AG20443 (cell line): ENCODE measurements at places on chromosomes 6 and 20.

- DNase-seq, result peak; percentile 29
Observed at GRCh38 chr20:39795401-39796272, 833.5 kb downstream of the DHX35 start.

- DNase-seq, result peak; percentile 56
Observed at GRCh38 chr20:64131406-64131805, 24.0 kb upstream of the NPBWR2 start.

DNA sequence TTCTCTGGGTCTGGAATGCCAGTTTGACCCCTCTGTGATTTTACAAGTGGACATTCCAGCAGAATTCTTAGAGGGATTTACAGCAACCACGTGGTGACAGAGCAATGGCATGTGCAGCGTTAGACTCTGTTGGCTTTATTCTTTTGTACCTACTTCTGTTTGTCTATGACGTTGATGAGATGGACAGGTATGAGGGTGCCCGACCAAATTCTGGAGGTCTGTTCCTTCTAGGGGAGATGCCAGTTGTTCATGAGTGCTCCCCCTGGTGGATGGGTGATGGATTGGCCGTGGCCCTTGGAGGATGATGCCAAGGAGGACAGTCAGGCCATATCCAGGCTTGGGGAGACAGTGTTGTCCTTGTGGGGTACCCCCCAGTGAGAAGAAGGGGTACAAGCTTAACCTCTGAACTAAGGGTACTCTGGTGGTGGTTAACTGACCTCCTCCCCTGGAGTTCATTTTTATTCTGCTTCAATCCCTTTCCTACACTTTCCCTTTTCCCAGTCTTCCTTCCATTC, 198.6 kb downstream of the DTNBP1 start:
- DNase-seq, result peak; percentile 24

- DNase-seq, result no peak
Observed at GRCh38 chr6:112785408-112785807, 438.3 kb downstream of the RFPL4B start.

DNA sequence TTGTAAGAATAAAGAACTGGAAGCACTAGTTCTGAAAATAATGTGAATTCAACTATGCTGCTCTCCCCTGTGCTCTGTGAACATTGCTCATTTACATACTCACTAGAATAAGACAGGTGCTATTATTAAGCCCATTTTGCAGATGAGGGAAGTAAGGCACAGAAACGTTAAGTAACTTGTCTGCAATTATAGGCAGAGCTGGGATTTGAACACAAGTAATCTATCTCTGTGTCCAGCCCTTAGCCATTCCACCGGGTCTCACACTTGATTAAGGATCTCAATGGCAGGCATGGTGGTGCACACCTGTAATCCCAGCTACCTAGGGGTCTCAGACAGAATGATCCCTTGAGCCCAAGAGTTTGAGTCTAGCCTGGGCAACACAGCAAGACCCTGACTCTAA, 357.7 kb downstream of the CD83 start:
- no peak for DNase-seq

- DNase-seq, result no peak
Observed at GRCh38 chr6:36336779-36337241, at the start of gene BNIP5. Gene BNIP5 (minus strand): TSS chr6:36336888. CDS start chr6:36330690, 6,198 bp downstream.

GRCh38 chr6:87922947-87923330, 124.7 kb upstream of the SPACA1 start:
- DNase-seq, result no peak

- DNase-seq, result peak; percentile 82
Observed at GRCh38 chr20:40945754-40946450, 82.7 kb upstream of the TOP1 start.

DNA sequence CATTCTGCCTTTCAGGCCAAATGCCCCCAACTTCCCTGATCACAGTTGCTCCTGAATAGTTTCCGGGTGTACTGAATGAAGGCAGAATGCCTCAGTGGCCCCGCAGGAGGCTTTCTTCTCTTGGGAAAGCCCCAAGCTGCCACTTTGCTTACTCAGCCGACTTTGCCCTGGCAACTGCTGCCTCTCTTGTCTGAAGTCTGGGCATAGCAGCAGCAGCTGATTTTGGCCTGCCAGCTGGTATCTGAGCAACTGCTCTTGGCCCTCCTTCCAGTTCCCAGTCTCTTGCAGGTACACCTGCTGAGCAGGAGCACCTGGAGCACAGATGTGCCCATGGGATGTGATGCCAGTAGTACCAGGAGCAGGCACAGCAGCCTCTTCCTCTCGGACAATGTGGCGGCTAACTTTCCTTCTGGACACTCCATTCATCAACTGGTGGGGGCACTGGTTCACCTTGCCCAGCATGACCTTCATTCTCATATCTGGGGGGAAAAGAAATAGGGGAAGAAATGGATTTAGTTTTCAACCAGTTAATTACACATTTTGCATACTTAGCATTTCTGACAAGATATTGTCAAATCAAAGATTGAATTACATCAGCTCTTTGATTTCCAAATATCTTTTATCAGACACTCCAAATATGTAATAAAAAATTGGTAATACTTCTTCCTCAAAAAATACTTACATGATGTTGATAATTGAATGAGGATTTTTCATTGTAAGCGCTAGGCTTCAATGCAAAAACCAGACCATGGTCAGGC, 468.2 kb downstream of the PKHD1 start:
- no peak for DNase-seq

- DNase-seq, result no peak
Observed at GRCh38 chr6:164130151-164130550, 715.6 kb downstream of the QKI start.

DNA sequence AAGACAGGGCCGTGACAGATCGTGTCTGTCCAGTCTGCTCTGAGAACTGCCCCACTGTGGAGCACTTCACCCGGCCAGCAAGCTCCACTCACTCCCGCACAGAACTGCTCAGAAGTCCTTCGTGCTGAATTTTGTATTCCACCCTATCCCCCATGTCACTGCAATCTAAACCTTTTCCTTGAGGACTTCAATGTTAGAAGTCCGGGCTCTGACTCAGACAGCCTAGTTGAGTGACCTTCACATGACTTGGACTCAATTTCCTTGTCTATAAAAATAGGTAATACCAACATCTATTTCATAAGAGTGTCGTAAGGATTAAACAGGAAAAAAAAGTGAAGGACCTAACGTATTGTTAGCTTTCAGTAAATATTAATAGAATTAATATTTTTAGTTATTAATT, 161.6 kb downstream of the QRSL1 start:
- DNase-seq, result no peak

- no peak for DNase-seq
Observed at GRCh38 chr6:1616701-1617463, 7.2 kb downstream of the FOXC1 start.

DNA sequence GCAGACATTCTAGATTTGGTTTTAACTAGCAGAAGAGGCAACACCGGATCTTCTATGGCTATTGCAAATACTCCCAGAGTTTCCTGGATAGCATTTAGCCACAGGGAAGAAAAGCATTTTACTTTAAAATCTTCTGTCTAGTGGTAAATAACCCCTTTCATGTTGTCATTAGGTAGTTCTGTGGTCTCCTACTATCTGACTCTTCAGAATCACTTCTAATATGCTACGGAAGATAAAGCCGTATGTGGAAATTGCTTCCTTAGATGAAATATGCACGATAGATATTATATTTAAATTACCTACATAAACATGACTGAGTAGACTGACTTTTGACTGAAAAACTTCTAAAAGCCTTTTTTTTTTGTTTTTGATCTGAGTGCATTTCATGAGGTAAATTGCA, 759 bp downstream of the CRISP3 start:
- DNase-seq, result no peak

- DNase-seq, result no peak
Observed at GRCh38 chr20:24407151-24407550, 62.3 kb upstream of the SYNDIG1 start.

DNA sequence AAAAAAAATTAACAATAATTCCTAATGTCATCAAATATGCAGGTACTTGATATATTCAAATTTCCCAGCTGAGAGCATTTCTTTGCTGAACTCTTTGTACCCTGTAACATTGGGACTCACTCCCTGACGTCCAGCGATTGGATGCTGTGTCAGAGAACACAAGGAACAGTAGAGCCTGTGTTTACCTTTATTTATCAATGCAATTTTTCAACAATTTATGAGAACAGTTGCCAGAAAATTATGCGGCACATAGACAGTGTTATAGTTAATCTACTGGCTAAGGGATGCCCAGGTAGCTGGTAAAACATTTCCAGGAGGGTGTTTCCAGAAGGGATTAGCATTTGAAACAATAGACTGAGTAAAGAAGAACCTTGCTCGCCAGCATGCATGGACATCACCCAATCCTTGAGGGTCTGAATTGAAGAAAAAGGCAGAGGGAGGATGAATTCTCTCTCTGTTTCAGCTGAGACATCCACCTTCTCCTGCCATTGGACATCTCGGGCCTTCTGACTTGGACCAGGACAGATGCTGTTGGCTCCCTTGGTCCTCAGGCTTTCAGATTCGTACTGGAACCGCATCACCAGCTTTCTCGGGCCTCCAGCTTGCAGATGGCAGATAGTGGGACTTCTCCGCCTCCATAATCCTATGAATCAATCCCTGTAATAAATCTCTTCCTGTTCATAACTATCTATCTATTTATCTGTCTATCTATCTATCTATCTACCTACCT, 42.2 kb upstream of the NCOA3 start:
- no peak for DNase-seq

DNA sequence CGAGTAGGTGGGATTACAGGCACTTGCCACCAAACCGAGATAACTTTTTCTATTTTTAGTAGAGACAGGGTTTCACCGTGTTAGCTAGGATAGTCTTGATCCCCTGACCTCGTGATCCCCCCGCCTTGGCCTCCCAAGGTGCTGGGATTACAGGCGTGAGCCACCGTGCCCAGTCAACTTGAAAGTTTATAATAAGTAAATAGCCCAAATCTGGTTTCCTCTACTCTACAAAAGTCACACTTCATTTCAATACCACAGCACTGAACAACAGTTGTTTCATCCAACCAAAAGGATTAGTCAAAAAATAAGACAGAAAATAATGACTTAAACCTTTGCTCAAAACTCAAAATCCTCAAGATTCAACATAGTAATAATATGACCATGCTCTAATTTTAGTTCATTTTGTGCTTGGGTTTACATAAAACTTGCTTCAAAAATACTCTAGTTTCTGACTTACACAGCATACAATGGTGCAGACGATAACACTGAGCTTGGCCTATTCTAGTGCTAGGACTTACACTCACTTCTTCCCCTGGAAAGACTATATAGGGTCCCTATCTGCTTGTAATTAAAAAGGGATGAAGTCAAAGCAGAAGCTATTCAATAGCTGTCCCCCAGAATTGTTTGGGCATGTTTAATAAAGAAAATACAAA, 56.7 kb downstream of the NT5E start:
- DNase-seq, result no peak

DNA sequence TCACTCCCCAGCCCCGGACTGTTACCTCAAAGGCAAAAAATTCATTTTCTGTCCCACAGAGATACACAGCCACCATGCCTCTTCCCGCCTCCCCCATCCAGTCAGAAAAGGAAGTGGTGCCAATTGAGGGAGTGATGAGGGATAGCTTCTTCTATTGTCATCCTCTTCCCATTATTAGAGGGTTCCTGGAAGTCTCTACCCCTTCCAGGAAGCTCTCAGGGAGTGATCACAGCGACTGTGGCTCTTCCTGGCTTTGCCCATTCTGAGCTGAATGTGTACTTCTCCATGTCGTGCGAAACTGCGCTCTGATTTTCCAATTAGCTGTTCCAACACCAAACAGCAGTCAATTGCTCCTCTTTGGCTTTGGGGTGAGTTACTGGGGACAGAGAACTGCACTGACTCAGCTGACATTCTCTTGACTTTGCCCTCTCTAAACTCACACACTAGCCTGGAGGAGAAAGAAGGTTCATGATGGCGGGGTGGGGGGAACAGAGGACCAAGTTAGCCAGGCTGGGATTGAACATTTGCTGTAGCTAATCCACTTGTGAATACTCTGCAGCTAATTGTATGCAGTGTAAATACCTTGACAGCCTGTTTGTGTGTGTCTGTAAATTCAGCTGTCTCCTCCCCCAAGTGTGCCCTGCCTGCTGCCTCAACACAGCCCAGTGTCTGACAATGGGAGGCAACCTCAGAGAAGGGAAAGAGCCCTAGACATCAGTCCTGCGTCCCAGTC, 2.4 kb upstream of the MDGA1 start:
- no peak for DNase-seq

GRCh38 chr20:63552481-63553249, 1.3 kb upstream of the FNDC11 start:
- no peak for DNase-seq

DNA sequence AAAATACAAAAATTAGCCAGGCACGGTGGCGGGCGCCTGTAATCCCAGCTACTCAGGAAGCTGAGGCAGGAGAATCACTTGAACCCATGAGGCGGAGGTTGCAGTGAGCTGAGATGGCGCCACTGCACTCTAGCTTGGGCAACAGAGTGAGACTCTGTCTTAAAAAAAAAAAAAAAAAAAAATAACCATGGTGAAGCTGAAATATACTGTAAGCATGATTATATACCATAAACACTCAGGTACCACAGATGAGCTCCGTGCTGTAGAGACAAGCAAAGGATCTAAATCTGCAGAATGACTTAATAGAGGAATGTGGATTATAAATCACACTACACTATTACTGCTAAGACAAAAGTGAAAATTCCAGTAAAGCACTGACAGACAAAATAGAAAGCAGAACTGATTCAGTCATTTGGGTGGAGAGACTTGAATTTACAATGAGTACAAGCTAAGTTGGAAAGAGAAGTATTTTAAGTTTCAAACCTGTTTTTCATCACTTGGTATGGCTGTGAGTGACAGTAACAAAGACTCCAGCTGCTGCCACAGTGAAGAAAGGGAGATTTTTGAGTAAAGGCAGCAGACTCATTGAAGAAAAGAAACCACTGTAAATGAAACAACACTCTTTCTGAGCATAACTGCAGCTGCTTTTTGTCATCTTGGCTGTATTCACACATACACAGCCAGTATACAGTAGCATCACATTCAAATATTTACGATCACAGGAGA, 322.1 kb downstream of the RNGTT start:
- no peak for DNase-seq

DNA sequence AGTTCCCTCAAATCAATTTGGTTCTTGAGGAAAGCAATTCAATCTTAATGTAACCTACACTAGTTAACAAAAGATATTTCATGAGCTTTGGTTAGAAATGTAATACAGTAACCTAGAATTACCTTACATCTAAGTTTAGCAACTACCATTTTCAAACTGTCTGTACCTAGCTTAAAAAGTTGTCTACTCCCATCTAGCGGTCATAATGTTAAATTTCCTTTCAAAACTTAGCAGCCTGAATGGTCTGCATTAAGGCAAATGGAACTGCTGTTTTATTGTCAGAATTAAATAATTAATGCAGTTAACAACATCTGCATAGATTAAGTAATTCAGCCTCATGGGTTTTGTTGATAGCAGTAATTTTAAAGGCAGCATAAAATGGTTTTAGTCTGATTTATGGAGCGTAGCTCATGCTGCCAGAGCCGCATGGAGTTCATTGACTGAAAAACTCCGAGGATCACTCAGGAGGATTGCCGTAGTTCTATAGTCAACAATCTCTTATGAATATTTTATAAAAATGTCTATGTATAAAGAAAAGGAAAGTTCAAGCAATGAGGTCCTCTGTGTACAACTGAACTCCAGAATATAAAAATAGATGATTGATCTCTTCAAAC, 485.4 kb upstream of the MANEA start:
- peak; percentile 24 for DNase-seq

GRCh38 chr6:78831492-78831891, 35.9 kb upstream of the IRAK1BP1 start:
- no peak for DNase-seq
